ENCODE measurements at places on chromosomes 12 and 14. TPM values are rescaled to one million over a fixed set of nuclear protein-coding genes. Genes with fewer than 3 reads are reported as not detected.

- DNase-seq = no peak
- no peak overlapping the region for H3K4me3 ChIP-seq
- no peaks in the 10 kb centered on the region for H3K36me3 ChIP-seq
- H3K4me1 ChIP-seq = peaks cover 1% of the 10 kb centered on the region
Measured at GRCh38 chr12:11693601-11694000, 44.1 kb downstream of the ETV6 start.

The SLC17A8 gene
- not detected for total RNA-seq

The IL26 gene
- total RNA-seq = 0.23 TPM

DNA sequence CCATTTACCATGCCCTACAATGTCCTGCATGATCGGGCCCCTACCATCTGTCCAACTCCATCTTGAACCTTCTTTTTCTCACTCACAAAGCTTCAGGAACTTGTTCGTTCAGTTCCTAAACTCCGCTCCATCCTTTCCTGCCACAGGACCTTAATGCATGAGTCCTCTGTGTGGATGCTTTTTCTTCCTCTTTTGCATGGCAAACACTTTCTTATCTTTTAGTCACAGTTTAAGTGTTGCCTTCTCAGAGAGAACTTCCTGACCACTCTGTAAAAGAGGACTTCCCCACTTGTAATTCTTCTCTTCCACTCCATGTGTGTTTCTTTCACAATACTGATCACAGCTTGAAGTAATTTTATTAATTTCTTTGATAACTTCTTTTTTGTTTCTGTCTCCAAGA, 54.4 kb upstream of the ETV6 start:
- H3K36me3 ChIP-seq = no peaks in the 10 kb centered on the region
- H3K4me3 ChIP-seq = no peak overlapping the region
- DNase-seq = no peak

- no peak for DNase-seq
- H3K4me1 ChIP-seq = peaks cover 23% of the 10 kb centered on the region
- H3K36me3 ChIP-seq = peaks cover 72% of the 10 kb centered on the region
Measured at GRCh38 chr12:56114084-56114483, 2.3 kb upstream of the RPL41 start.

GRCh38 chr12:118853634-118854033, 127.7 kb upstream of the SRRM4 start:
- H3K4me1 ChIP-seq = no peaks in the 10 kb centered on the region
- no peak overlapping the region for H3K27ac ChIP-seq
- no peak for DNase-seq

The ALX1 gene
- not detected for total RNA-seq

- peaks cover 25% of the 10 kb centered on the region for H3K4me1 ChIP-seq
- H3K27ac ChIP-seq = no peak overlapping the region
Measured at GRCh38 chr14:51653775-51654532, 2.2 kb downstream of the FRMD6 start.

DNA sequence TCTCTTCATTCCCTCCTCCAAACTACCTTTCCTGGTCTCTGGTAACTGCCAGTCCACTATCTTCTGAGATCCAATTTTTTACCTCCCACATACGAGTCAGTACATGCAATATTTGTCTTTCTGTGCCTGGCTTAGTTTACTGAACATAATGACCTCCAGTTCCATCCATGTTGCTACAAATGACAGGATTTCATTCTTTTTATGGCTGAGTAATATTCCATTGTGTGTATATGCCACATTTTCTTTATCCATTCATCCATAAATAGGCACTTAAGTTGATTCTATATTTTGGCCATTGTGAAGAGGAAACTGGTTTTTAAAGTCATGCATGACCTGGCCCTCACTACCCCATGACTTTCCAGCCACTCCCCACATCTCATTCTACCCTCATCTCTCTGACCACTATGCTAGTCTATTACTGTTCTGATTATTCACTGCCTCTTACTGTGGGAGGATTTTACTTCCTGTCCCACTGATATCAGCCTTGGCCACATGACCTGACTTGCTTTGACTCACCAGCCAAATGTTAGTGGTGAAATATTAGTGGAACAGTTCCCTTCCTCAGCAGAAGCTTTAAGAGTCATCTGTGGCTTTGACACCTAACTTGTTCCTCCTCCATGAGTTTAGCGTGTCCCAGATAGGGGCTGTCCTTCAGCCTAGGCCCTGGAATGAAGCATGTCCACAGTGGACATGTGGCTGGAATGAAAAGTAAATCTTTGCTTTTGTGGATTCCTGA, 52.2 kb downstream of the GOLGA5 start:
- H3K27ac ChIP-seq = no peak overlapping the region
- DNase-seq = peak; percentile 34
- H3K36me3 ChIP-seq = no peaks in the 10 kb centered on the region
- H3K4me3 ChIP-seq = no peak overlapping the region
- no peaks in the 10 kb centered on the region for H3K27me3 ChIP-seq
- peaks cover 19% of the 10 kb centered on the region for H3K4me1 ChIP-seq

DNA sequence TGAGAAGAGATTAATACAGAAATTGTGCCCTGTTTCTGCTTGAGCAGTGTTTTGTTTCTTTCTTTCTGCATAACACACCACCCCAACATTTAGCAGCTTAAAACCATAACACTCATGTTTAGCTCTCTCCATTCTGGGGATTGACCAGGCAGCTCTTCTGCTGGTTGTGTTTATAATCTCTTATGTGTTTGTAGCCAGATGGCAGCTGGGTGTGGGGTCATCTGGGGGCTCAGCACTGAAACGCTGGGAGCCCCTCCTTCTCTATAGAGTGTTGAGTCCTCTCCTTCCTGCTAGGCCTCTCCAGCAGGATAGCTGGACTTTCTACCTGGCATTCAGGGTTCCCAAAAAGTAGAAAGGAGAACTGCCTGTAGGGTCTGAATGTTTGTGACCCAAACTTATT, 270.6 kb downstream of the TTC8 start:
- no peak overlapping the region for H3K4me3 ChIP-seq
- H3K4me1 ChIP-seq = no peaks in the 10 kb centered on the region
- no peak overlapping the region for H3K27ac ChIP-seq
- H3K27me3 ChIP-seq = peaks cover 6% of the 10 kb centered on the region
- DNase-seq = no peak

The EXOC3L4 gene
- not detected for total RNA-seq

- H3K27me3 ChIP-seq = no peaks in the 10 kb centered on the region
- H3K4me1 ChIP-seq = no peaks in the 10 kb centered on the region
- no peak for DNase-seq
- no peak overlapping the region for H3K27ac ChIP-seq
- H3K4me3 ChIP-seq = no peak overlapping the region
- no peaks in the 10 kb centered on the region for H3K36me3 ChIP-seq
Measured at GRCh38 chr12:3020850-3021435, 56.2 kb upstream of the TSPAN9 start.
